Activated CD4-positive, CD25-positive, alpha-beta regulatory T cell (primary cell): ENCODE measurements at places on chromosomes 1 and 21.

DNA sequence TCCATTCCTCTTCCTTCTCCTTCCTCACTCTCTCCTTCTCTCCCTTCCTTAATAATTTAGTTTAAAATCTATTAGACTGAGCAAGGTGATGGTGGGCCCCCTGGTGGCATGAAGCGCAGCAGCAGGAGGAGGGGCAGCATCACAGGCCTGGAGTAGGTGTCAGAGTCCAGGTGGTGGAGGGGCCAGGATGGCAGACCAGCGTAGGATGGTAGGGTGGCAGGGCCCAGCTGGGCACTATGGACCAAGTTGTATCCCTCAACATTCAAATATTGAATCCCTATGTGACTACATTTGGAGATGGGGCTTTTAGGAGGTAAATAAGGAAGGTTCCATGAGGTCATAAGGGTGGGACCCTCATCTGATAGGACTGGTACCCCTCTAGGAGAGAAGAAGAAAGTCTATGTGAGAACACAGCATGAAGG is 61.0 kb downstream of the WDR4 start:
- DNase-seq: peak; percentile 28

GRCh38 chr1:210908791-210909190 is 225.2 kb downstream of the KCNH1 start:
- DNase-seq: no peak

DNA sequence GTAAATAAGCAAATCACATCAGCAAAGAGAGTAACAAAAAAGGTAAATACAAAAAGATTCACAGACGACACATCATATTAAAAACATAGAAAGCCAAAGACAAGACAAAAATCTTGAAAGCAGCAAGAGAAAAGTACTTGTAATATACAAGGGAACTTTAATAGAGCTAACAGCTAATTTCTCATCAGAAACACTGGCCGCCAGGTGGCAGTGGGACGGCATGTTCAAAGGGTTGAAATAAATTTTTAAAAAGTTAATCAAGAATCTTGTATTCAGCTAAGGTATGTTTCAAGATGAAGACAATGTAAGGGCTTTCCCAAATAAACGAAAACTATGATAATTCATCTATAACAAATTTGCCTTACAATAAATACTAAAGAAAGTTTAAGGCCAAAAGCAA is 358.1 kb downstream of the LRRIQ3 start:
- no peak for DNase-seq

GRCh38 chr1:3827813-3828307 is 29.2 kb downstream of the CEP104 start:
- no peak for DNase-seq

DNA sequence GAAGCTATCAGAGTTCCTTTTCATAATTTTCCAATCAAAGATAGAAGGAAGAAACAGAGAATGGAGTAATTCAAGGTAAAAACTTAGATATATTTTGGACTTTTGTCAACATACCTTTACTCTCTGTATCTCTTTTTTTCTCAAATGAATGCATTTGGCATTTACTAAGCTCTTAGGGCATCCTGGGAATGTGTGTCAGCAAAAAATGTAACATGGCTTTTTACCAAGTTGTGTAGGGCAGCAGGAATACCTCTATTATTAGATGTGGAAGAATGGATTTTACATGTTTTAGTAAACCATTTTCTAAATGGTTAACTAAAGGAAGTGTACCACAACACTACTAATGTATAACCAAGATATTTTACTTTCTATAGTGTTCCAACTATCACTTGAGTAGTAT is 4.2 kb upstream of the COL11A1 start:
- DNase-seq: no peak

DNA sequence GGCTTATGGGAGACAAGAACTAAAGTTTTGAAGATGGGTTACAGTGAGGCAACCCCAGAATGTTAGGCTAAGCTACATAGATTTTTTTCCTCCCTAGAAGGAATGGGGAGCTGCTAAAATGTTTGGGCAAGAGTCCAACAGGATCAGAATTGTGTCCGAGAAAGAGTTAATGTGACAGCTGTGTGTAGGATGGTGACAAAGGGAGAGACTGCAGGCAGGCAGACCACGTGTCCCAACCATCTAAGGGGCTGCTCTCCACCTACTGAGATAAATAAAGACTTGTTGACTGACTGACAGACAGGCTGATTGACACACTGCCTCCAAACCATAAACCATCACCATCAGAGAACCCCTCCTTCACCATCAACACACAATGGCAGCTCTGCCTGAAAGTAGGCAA is 133.7 kb upstream of the CTTNBP2NL start:
- DNase-seq: no peak

- no peak for DNase-seq
Observed at GRCh38 chr1:228717081-228717480, 18.2 kb upstream of the RHOU start.

GRCh38 chr1:56569661-56570060 is 9.7 kb downstream of the PLPP3 start:
- no peak for DNase-seq

GRCh38 chr21:31284797-31285397 is 59.2 kb downstream of the TIAM1 start:
- DNase-seq: no peak

DNA sequence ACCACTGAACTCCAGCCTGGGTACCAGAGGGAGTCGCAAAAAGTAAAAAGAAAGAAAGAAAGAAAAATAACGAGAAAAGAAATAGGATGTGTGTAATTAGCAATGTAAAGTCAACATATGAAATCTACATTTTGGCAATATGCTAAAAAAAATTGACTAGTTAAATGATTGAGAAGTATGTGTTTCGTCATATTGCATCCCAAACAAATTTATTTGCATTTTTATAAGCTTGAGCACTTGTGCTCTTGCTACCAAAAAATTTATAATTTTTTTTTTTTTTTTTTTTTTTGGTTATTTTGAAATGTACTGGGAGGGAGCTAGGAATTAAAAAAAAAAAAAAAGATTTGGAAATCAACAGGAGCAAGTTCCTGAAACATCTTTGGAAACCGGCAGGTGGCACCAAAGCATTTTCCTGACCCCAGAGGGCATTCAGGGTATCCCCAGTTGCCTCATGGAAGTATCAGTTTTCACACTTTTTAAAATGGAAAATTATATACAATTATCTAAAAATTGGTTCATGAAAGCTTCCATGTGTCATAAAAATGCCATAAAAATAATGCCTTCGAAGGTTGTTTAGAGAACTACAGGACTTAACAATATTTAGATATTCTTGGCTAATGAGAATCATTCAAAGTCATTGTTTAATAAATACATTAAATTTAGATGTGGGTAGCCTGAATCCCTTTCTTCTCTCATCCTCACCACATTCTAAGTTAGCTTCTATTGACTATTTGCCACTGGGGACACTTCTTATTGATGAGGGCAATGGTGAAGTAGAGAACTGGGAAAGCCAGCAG is 4.8 kb upstream of the HEATR1 start:
- no peak for DNase-seq

GRCh38 chr1:118927427-118928187 is 60.5 kb downstream of the TBX15 start:
- no peak for DNase-seq

DNA sequence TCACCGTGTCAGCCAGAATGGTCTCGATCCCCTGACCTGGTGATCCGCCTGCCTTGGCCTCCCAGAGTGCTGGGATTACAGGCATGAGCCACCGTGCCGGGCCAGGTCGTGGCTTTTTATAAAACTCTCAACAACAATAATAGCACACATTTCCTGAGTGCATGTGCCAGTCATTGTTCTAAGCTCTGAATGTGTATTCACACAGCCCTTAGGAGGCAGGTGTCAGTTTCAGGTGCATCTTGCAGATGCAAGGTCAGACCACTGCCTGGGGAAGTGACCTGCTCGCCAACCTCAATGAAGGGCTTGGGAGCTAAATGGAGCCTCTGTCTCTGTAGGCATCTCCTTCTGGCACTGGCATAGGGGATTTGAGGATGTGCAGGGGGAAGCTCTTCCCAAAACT is 1.6 kb upstream of the LEFTY2 start:
- DNase-seq: no peak

GRCh38 chr21:39050841-39051587 is 132.2 kb downstream of the PSMG1 start:
- DNase-seq: no peak

- no peak for DNase-seq
Observed at GRCh38 chr1:95249916-95250315, 15.9 kb downstream of the RWDD3 start.

- DNase-seq: no peak
Observed at GRCh38 chr1:230070321-230071208, 3.5 kb downstream of the GALNT2 start.

GRCh38 chr1:9294910-9295636 is 2.4 kb downstream of the SPSB1 start:
- no peak for DNase-seq

- DNase-seq: no peak
Observed at GRCh38 chr1:57741521-57741920, 317.7 kb upstream of the DAB1 start.

DNA sequence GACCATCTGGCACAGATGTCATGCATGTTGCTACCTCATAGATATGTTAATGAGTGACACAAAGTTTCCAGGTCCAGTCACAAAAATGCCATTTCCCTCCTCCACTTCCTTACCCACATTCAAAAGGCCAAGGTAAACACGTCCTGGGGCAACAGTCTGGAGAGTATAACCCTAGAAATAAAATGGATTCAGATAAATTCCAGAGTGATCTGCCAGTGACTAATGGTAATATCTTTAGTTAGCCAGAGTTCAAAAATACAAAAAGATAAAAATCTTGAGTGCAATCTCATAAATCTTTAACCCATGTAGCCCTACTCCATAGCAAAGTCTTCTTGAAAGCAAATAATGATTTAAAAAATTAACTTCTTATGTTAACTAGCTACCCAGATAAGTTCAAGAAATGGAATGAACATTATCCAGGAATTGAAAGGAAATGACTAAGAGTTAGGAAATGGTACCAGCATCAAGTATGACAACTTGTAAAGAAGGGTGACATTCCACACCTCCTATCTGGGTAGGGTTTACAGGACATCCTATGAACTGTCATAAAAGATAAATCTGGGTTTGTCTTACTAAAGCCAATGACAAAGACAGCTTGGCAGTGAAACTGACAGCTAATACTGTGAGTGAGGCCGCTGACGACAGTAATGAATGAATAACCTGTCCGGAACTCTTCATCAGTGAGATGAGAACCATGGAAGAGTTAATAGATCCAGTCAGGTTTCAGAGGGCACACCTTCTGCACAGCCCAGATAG is 18.1 kb downstream of the RGS2 start:
- DNase-seq: no peak

DNA sequence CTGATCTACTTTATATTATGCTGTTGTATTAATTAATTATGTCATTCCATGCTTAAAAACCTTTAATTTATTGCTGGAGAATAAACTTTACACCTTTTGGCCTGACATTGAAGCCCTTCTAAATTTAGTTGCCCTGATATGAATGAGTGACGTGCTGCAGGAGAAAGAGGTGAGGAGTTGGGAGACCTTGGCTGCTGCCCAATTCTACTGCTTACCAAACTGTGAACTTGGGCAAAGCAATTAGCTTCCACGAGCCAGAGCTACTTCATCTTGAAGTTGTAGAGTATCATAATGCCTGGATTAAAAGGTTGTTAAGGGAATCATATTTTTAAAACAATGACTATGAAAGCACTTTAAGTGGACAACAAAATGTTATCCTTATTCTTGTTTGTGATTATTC is 126.8 kb upstream of the DEPDC1 start:
- no peak for DNase-seq

GRCh38 chr1:198132060-198132781 is 24.6 kb upstream of the NEK7 start:
- no peak for DNase-seq

GRCh38 chr1:64459743-64460142 is 10.2 kb upstream of the CACHD1 start:
- DNase-seq: no peak

DNA sequence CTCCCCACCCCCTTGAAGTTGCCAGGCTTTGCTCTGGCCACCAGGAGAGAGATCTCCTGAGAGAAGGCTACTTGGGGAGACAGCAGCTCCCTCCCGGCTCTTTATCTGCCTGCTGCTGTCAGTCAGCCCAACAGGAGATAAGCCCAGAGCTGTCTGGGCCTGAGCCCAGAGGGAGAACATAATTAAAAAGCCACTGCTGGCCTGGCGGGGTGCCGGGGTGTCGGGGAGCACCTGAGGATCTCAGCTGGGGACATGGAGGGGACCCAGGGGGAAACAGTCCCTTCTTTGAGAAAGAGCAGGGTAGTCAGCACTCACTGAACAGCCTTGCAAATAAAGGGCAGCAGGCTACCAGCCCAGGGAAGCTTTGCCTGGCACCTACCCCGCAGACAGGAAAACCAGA is 17.9 kb downstream of the VWA5B1 start:
- DNase-seq: no peak

- DNase-seq: no peak
Observed at GRCh38 chr1:228872080-228872479, 136.8 kb downstream of the RHOU start.

GRCh38 chr1:54886724-54887664 is at the start of gene DHCR24:
Gene DHCR24, minus strand, starts transcription at chr1:54887195. Its CDS starts 76 bp downstream, at chr1:54887119.
- peak; percentile 24 for DNase-seq

- DNase-seq: no peak
Observed at GRCh38 chr1:233261695-233262094, 33.8 kb downstream of the PCNX2 start.
